ENCODE measurements at places on chromosomes 7 and 10.

DNA sequence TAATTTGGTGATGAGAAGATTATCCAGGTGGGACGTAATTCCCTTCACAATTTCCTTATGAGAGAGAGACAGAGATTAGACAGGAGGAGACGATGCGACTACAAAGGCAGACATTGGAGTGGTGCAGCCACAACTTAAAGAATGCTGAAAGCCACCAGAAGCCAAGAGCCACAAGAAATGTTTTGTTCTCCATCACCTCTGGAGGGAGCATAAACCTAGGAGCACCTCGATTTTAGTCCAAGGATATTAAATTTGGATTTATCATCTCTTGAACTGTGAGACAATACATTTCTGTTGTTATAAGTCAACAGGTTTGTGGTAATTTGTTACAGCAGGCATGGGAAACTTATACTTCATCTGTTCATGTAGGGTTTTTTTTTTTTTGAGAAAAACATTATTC lies 418.9 kb downstream of the DGKB start:
- DNase-seq = no peak

DNA sequence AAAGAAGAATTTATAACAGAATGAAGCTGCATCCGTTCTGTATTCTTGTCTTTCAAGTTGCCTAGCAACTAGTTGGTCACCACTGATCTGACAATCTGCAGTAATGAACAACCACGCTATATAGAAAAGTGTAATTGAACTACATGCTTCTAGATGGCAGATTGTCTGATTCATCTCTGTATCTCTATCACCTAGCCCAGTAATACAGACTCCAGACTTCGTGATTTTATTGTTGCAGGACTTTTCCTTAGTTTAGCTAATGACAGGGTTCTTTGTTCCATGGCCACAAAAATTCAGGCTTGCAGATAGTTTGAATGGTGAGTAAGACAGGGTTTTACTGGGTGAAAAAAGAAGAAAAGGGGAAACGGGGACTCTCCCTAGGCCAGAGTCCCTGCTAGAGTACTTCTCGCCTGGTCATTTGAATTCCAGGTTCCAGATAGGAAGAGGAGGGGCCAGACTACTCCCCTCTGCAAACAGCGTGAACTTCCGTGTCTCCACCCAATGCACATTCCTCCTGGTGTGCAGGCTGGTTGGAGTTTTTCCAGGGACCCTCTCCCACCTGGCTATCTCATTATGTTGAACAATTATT lies 45.9 kb downstream of the COL1A2 start:
- no peak for DNase-seq

DNA sequence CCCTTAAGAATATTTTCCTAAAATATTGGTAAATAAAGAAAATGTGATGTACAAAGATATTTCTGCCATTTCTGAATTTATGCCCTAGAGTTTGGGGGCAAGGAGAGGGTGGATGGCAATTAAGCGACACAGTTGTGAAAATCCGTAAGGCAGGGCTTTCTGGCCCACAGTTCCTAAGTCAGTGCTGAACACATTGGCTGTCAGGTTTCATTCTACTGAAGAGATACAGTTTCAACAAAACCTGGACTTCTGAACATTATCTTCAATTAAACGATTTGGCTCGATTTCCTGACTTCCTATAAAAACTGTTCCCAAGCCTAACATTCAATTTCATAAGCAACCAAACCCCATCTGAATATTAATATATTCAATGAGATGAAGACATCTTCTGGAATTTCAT lies 61.1 kb upstream of the NEBL start:
- DNase-seq = no peak

- DNase-seq = no peak
Measured at GRCh38 chr7:5064391-5065106, 18.9 kb downstream of the RBAK start.

- DNase-seq = no peak
Measured at GRCh38 chr10:48474765-48475365, 130.0 kb downstream of the ARHGAP22 start.

GRCh38 chr10:44242091-44242490 lies 142.8 kb downstream of the CXCL12 start:
- DNase-seq = no peak

- DNase-seq = no peak
Measured at GRCh38 chr7:14767716-14768425, 134.7 kb downstream of the DGKB start.

DNA sequence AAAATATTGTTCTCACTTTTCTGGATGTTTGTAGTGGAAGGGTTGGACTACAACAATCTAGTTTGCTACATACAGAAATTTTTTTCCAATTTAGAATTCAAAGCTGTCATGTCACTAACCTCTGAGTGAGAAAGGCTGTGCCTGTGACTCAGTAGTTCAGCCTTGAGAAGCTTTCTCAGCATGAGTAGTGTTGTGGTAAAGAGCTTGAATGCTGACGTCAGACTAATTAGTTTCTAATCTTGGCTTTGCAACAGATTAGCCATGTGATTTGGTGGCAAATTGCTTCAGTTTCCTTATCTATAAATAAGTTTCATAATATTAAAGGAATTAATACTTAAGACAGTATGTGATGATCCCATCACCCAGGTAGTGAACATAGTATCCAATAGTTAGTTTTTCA lies 83.8 kb downstream of the ABCA13 start:
- DNase-seq = no peak

GRCh38 chr10:92572362-92573090 lies 1.4 kb downstream of the IDE start:
- no peak for DNase-seq

DNA sequence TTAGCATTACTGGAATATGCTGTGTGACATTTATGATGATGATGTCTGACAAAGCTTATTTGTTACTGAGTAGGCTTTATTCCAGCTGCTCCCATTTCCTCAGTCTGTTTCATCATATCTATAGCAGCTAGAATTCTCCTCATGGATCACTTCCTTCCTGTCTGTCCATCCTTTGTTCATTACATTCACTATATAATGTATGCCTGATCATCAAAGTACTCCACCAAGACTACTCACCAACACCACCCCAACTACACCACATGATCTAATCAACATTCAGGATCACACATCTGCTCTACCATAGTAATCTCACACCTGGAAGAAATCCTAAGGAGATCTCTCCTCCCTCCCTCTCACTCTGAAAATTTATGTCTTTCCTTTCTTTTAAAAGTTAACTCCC lies 61.3 kb downstream of the APBB1IP start:
- no peak for DNase-seq

DNA sequence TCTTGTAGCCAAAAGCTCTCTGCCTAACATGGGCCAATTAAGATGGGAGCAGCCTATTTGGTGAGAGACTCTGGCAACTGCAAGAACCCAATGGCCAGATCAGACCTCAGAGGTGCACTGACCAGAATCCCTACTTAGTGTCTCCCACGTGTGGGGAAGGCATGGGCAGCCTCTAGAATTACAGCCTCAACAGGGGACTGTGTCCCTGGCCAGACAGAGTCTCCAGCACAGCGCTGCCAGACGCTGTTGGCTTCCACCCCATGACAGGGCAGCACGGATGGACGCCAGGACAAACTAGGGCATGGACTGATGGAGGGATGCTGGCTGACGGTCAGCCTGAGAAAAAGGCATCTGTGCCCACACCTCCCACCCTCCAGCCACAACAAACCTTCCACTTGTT lies 729.3 kb upstream of the AUTS2 start:
- no peak for DNase-seq

DNA sequence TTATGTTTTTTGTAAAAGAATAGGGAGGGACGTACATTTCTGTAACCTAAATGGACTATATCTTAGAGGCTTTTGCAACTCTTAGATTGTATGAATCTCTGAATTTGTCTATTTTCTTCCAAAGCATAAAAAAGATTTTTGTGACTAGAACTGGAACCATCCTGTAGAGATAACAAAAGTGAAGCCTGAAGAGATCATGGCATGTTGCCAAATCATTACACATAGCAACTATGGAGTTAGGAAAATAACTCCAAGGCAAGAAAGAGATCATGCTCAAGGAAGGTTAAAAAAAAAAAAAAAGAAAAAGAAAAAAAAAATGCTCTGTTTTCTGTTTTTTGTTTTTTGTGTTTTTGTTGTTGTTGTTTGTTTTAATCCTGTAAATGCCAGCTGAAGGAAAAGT lies 567.7 kb upstream of the ZWINT start:
- DNase-seq = no peak

DNA sequence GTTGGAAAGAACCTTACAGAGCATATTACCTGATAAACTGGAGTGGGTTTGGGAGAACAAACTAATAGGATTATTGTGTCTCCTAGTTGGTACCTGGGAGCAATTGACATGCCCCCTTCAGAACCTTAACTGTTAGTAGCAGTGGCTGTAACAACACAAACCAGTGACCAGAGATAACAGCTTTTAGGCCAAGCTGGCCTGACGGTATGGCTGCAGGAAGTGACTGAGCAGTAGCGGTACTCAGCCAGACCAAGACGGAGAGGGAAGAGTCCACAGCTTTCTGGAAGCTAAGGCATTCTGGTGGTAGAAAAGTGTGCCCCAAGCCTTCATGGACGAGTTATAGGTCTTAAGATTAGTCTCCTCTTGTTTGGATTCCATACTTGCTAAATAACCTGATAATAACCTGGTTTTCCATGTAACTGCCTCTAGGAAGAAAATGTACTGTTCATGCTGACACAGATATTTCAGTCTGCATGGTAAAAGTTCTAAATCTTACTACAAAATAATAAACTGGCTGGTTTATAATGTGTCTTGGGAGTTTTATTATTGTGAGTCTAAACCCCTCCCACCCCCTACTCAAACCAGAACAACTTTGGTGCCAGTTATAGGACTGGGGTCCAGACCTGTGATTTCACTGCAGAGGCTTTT lies 11.3 kb downstream of the NOLC1 start:
- no peak for DNase-seq

DNA sequence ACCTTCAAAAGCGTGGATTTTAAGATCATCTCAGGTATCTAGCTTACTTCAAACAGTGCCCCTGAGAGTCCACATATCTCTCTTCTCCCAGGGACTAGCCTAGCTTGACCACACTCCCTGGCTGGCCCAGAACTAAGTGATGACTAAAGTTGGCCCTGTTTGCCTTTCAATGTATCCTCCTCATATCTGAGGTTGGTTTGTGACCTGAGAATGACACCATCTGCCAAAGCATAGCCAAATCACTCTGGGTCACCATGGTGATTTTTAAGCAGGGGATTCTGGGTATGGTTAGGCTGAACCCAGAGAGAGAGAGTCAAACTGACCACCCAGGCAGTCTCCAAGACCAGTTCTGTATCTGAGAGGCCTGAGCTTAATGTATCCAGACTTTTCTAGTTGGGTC lies 16.2 kb downstream of the CNNM1 start:
- no peak for DNase-seq

- no peak for DNase-seq
Measured at GRCh38 chr10:18563003-18563726, 88.2 kb downstream of the NSUN6 start.

- DNase-seq = no peak
Measured at GRCh38 chr7:139124084-139124914, 14.8 kb upstream of the ZC3HAV1 start.

DNA sequence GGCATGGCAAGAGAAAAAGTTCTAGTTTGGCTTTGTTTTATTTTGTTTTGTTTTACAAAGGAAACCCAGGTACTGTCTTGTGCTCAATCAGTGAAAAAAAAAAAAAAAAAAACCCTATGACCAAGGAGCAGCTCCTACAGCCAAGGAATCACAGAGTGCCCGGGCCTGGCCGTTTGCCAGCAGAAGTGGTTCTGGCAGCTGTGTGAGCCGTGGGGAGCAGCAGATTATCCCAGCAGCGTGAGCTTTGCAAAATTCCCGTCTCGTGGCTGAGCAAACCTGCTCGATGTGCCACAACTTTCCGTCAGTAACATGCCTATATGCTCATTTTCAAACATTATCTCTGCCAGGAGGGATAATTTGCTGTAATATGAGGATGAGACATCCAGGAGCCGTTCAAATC lies 293.7 kb downstream of the POU6F2 start:
- no peak for DNase-seq

GRCh38 chr10:6574664-6575176 lies 5.4 kb downstream of the PRKCQ start:
- DNase-seq = no peak

GRCh38 chr10:59905731-59906416 lies 482 bp downstream of the CCDC6 start:
- DNase-seq = no peak

DNA sequence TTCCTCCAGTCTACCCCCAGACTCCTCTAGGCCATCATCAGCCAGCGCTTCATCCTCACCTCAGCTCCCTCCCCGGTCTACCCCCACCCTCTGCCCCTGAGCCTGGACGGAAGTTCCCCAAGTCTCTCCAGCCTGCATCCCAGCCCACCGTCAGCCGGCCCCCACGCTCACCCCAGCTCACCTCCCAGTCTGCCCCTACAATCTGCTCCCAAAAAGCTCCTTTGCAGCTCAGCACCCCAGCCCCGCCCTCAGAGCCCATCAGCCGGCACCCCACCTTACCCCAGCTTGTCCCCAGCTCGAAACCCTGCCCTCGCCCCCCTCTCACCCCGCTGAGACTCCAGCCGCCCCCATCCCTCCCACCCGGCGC lies 322 bp upstream of the RAMP3 start:
- DNase-seq = no peak

GRCh38 chr7:134375206-134375605 lies 58.5 kb upstream of the SLC35B4 start:
- DNase-seq = no peak

- no peak for DNase-seq
Measured at GRCh38 chr10:7889947-7890542, 71.7 kb downstream of the TAF3 start.

GRCh38 chr7:128167042-128167701 lies 73.9 kb upstream of the LEP start:
- no peak for DNase-seq

GRCh38 chr7:12827219-12827821 lies 139.9 kb downstream of the ARL4A start:
- DNase-seq = no peak

DNA sequence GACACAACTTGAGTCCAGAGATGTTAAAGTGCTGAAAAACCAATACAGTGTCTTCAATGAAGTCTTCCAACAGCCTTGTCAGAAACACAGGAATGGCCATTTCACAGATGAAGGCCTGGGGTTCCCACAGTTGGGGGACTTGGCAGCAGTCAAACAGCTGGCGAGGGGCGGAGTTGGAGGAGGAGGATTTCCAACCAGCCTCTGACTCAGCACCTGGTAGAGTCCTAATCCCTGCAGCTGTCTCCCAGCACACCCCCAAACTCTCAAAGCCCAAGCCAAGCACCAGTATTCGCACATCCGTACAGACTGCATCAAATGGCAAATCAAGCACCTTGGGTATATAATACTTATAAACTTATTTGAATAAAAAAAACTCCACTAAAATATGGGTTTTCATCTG lies 28.0 kb downstream of the CTBP2 start:
- no peak for DNase-seq

GRCh38 chr7:48087349-48087748 lies 1.7 kb upstream of the UPP1 start:
- DNase-seq = no peak

DNA sequence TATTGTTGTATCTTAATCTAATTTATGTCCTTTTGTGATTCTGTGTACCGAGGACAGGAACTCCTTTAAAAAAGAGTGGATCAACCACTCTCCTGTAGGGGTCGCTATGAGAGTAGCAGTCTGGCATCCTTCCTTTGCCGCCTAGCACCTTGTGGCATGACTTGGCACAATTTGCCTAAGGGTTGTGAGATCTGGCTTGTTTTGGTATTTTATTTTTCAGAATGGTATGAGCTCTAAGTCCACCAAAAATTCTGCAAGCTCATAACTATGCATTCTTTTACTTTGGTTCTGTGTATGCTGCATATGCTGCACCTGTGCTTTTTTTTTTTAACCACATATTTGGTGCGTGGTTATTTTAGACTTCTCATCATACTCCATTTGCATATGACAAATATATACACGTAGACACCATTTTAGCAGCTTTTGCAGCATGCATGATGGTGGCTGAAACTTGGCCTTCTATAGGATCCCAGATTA lies 112.8 kb downstream of the CDK14 start:
- no peak for DNase-seq
